ENCODE measurements at places on chromosomes 12 and 14. TPM values are rescaled to one million over a fixed set of nuclear protein-coding genes. Genes with fewer than 3 reads are reported as not detected.

Gene TEX22
- total RNA-seq: 4.1 TPM

DNA sequence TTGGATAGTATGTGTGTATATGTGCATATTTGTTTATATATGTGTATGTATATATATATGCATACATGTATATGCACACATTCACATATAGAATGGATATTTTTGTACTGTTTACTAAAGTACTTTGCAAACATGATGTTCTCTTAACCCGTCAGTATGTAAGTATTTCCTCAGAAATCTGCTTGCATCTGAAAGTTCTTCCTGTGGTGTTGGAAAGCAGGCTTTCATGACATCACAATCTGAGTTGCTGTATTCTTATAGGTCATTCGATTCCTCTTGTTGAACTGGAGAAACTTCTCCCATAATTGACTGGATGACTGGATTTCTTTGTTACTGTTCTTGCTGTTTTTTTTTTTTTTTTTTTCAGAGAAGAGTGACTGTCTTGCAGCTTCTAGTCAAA is 29.1 kb downstream of the GABARAPL1 start:
- DNase-seq: no peak

Gene ARHGAP9
- total RNA-seq: 0.69 TPM

Gene RILPL2
- total RNA-seq: 2.6 TPM

DNA sequence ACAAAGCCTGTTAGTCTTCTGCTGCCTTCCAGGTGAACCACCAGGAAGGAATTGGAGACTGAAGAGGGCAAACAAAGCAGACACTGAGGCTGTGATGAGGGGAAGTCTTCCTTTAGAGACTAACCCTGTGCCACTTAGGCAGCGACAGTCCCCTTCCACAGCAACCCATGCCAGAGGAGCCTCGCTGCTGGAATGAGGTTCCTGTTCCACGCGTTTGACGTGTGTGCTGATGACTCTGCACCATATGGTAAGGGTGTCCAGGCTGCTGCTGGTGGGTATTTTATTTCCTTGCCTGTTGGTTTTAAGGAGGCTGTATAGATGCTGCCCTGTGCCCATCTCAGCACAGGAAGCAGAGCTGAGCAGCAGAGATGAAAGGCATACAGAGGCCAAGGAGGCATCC is 361.9 kb upstream of the FKBP4 start:
- no peak for DNase-seq

DNA sequence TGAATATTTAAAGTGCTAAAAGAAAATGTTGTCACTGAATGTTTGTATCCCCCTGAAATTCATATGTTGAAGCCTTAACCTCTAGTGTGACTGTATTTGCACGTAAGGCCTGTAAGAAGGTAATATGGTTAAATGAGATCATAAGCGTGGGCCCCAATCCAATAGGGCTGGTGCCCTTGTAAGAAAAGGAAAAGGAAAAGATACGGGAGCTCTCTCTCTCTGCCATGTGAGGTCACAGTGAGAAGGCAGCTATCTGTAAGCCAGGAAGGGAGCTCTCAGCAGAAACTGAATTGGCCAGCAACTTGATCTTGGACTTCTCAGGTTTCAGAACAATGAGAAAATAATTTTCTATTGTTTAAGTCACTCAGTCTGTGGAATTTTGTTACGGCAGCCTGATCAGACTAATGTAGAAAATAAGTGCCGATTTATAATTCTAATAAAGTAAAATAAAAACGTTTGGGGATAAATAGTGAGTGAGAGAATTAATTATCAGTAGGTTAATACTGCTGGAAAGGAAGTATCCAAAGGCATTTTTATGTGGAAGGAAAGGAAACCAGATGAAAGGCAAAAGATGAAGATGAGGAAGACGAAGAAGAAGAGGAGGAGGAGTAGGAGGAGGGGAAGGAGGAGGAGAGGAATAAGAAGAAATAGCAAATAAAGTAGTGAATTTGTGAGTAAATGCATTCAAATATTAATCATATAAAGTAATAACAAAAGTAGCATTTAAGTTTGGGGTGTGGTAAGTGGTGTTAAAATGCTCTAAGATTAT is 188.5 kb upstream of the KRR1 start:
- DNase-seq: no peak

Gene ABCB9
- total RNA-seq: 3.2 TPM

Gene AVPR1A
- not detected for total RNA-seq

GRCh38 chr12:99029511-99030271 is 384.6 kb downstream of the APAF1 start:
- DNase-seq: no peak

- DNase-seq: peak; percentile 38
These were observed 9.9 kb downstream of the GPHB5 start for GRCh38 chr14:63308723-63309317.

Measured in MCF 10A (cell line).